ENCODE measurements at places on chromosomes 11 and 22.

- DNase-seq = no peak
Measured at GRCh38 chr22:27591060-27591459, 210.5 kb downstream of the MN1 start.

- no peak for DNase-seq
Measured at GRCh38 chr22:23268877-23269276, 88.6 kb downstream of the BCR start.

DNA sequence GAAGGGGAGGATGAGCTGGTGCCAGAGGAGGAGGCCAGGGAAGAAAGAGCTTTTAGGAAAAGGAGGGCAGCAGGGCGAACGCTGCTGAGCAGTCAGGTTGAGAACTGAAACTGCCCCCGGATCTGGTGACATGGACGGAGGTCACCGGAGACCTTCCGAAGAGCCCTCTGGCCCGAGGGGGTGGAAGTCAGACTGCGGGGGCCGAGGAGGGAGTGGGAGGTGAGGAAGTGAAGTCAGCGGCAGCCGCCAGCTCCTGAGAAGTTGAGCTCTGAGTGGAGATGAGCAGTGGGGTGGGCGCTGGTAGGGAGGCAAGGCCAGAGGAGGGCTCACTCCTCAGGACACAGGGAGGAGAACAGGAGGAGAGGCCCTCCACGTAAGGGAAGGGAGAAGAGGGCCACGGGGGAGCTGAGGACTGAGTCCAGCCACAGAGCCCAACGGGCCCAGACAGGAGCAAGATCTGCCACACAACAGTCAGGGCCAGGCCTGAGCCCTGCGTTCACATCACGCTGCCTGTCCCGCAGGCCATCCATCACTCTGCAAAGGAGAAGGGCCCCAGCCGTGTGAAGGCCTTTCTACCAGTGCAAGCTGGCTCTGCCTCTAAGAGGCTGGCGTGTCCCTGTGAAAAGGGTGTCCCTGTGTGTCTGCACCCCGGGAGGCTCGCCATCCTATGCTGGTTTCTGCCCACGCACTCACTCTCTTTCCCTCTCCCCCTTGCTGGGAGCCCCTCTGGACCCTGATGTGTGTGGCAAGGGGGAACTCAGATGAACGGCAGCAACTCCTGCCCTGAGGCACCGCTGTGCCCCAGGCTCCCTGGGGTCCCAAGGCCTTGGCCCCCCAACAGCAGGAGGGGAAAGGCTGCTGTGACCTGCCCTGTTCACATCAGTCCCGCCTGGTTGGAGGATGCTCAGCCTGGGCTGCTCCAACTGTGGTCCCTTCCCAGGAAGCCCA, 19.0 kb upstream of the LRRC32 start:
- no peak for DNase-seq

GRCh38 chr11:124807660-124808270, 7.6 kb upstream of the MSANTD2 start:
- no peak for DNase-seq

DNA sequence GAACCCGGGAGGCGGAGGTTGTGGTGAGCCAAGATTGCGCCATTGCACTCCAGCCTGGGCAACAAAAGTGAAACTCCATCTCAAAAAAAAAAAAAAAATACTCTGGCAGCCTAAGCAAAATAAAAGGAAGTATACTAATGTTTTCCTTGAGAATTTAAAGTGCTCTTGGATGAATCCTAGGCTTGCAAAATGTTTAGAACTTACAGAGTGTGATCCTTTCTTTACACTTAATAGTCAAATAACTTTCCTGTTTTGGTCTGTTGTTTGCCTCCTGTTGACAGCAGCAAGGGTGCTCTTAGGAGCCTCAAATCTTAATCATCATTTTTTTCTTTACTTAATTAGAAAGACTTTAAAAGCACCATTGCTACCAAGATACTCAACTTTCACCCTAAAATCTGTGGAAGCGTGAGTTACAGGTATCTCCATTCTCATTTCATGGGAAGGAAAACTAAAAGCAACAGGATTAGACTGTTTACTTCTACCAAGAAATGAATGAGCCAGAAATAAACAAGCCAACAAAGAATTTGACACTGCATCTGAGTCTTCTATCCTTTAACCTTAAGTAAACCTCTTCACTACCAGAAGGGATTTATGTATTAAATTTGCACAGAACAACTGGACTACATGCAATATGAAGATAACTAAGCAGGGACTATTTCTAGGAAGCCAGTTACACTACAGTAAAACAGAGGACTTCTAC, 38.7 kb upstream of the CRTAM start:
- DNase-seq = no peak

DNA sequence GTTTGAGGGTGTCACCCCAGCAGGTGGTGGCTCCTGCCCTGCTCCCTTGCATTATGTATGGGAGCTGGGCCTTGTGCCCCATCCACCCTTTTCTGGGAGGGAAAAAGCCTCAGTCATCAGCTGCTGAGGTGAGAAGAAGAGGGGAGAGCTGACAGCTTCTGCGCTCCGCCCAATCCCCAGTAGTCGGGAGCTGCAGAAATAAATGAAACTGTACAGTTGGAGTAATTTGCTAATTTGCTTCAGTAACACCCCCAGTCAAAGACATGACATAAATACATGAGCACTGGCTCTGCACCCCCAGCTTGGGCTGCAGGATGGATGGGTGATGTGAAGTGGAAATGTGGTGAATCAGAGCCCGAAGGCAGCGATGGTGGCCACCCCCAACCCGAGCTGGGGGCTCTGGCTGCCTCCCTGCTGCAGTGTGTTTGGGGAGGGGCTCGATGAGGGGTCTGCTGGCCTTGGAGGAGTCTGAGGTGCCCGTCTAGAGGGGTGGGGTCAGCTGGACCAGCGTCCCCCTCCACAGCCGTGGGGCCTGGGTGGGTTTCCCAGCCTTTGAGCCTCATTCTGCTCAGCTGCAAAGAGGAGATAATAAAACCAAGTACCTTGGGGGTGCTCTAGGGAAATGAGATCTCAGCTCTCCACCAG, 59.2 kb downstream of the MPPED1 start:
- no peak for DNase-seq

- no peak for DNase-seq
Measured at GRCh38 chr11:46465683-46466082, 74.1 kb upstream of the CHRM4 start.

GRCh38 chr22:45884201-45885062, 92.5 kb downstream of the WNT7B start:
- no peak for DNase-seq

GRCh38 chr11:1896468-1896867, 4.8 kb upstream of the PRR33 start:
- no peak for DNase-seq

- DNase-seq = no peak
Measured at GRCh38 chr11:71397331-71397860, 50.8 kb downstream of the DHCR7 start.

DNA sequence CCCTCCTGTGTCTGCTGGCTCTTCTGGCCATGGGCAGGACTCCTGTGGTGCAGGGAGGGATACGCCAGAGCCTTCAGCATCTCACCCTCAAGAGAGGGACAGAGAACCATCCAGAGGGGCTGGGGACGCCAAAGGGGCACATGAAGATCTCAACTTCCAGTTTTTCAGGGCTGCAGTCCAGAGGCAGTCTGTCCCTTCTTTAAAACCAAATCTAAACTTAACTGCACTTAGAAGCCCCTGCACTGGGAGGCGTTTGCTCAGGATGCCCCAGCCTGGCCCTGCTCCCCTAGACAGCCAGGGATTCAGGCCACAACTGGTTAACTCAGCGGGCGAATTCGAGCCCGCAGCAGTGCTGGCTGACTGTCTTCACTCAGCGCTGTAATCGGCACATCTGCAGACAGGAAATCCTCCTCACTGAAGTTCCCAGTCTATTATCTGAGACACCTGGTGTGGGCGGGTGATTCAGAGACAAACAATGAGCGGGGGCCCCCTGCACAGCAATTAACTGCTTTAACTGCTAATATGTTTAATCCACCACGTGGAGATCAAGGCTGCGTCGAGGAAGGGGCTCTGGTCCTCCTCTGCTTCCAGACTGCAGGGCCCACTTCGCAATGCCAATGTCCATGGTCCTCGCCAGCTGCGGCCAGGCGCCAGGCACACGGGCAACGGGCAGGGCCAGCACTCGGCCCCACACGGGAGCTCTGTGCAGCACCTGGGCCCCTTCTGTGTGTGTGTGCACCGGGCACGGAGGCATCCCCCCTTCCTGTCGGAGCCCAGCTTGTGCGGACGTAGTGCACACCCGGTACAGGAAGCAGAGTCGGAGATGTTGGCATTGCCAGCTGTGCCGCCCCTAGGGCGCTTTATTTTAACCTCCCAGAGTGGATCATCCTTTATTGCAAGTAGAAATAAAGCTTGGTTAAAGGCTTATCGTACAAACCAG, 36.9 kb upstream of the GNB1L start:
- DNase-seq = peak; percentile 69

DNA sequence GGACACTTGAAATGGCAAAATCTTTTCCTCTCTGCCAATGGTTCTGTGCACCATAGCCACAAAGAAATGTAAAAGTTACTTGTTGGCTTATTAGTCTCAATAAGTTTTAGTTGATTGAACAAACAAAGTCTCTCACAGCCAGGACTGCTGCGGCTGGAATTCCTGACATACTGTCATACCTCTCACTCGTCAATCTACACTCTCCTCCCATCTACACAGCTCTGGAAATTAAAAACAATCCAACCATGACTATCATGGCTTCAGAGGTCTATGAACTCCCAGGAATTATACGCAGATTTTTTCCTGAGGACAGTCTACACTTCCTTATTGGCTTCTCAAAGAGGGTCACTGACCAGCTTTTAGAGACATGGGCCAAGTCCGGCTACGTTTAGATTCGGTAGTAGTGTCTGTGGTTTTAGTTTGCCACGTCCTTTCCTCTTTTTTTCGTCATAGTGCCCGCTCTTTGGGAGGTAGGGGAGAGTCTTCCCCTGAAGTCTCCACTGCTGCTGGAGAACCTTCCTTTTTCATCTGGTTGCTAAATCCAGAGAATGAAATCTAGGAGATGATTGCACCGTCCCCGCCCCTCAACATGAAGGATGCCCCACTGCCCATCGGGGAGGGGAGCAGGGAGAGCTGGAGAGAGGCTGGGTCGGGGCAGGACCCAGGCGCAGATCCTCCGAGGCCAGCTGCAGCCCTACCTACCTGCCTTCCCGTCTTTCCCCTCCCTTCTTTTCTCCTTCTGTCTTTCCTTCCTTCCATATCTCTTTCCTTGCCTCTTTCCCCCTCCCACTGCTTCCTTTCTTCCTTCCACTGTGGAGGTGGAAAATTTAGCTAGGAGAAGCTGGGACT, 1.0 kb upstream of the PLEKHB1 start:
- DNase-seq = no peak
